ENCODE measurements at places on chromosomes 3 and 15.

GRCh38 chr3:28286595-28286994 lies 45.2 kb downstream of the CMC1 start:
- DNase-seq: no peak

DNA sequence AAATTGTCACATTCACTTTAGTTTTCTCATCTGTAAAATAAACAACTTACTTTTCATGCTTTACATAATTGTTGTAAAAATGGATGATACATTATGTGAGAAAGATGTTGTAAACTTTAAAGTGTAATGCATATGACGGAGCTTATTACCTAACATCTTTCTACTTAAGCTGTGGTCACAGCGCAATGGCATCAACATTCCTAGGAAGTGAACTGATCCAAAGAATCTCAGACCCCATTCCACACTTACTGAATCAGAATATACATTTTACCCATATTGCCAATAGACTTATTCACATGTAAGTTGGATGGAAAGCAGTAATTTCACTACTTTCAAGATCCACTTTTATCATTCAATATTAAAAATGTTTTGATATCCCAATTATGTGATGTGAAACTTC lies 497.5 kb downstream of the FGF12 start:
- peak; percentile 20 for DNase-seq

GRCh38 chr3:32780735-32781210 lies 37.0 kb upstream of the TRIM71 start:
- DNase-seq: no peak

DNA sequence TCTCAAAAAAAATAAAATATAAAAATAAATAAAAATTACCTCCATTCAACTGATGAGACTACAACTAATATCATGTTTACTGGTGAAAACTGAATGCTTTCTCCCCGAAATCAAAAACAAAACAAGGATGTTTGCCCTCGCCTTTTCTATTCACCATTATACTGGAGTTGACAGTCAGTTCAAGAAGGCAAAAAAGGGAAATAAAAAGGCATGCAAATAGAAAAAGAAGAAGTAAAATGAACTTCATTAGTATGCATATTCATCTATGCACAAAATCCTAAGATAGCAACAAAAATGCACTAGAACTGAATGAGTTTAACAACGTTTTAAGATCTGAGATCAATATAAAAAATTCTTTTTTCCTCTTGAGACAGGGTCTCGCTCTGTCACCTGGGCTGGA lies 72.7 kb upstream of the FAM174B start:
- DNase-seq: no peak

- DNase-seq: no peak
Observed at GRCh38 chr3:37862219-37862902, 681 bp downstream of the CTDSPL start.

GRCh38 chr15:29403772-29404171 lies 134.2 kb upstream of the NSMCE3 start:
- no peak for DNase-seq

DNA sequence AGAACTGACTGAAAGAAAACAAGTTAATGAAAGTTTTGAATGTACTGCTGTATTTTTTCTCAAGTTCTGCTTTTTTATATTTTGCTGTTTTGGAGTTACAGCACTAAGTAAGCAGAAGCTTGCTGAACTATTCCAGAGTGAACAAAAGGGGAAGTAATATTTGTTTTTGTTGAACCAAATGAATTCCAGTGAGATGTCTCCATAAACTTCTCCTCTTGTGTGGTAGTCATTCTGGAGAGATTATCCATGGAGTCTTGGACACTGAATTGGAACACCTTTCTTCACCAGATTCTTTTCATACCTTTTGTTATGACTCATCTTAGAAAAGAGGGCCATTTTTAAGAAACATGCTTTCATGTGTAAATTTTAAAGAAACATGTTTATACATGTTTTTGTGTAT lies 8.8 kb downstream of the ANKUB1 start:
- peak; percentile 62 for DNase-seq

DNA sequence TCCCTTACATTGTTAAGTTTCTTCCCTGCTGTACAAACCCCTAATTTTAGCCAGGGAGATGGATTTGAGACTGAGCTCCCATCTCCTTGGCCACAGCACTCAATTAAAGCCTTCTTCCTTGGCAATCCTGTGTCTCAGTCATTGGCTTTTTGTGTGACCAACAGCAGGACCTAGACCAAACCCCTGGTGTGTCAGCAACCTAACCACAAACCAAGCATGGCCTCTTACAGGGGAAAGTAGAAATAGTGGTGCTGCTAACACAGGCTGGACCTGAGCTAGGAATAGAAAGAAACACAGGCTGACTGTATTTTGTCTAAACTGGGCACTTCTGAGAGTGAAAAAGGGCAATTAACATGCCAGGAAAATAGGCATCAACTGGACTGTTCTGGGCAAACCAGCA lies 37.9 kb downstream of the PPCDC start:
- DNase-seq: no peak

GRCh38 chr15:69876064-69876940 lies 221.4 kb downstream of the TLE3 start:
- DNase-seq: no peak

- no peak for DNase-seq
Observed at GRCh38 chr3:31765871-31766270, 215.2 kb downstream of the OSBPL10 start.

GRCh38 chr3:97439373-97439772 lies 325.2 kb upstream of the ARL6 start:
- no peak for DNase-seq

DNA sequence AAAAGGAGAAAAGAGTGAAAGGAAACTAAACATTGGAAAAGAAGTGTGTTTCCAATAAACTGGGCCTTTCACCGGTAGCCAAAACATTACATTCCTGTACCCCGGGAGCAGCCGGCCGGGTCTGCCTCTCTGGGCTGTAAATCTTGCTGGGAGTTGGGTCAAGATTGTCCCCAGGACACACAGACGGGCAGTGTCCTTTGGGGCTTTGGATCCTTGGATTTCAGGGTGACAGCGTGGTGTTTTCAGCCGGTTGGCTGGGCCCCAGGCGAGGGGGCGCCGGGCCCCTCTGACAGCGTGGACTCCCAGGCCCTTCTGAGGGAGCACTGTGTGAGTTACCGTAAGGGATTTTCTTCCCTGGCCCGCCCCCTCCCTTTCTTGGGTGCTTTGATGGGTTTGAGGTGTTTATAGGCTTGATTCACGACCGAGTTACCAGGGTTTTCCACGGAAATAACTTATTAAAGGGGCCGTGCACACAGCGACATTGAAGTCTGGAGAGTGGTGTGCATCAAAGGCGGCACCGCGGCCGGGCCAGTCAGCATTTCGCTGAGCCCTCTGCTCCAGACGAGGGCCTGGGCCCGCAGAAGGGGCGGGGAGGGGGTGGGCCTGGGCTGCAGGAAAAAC lies 27.4 kb downstream of the SMAD6 start:
- no peak for DNase-seq

- no peak for DNase-seq
Observed at GRCh38 chr15:65805019-65805745, 13.1 kb upstream of the DENND4A start.

GRCh38 chr3:157111518-157111917 lies 48.4 kb downstream of the CCNL1 start:
- no peak for DNase-seq

DNA sequence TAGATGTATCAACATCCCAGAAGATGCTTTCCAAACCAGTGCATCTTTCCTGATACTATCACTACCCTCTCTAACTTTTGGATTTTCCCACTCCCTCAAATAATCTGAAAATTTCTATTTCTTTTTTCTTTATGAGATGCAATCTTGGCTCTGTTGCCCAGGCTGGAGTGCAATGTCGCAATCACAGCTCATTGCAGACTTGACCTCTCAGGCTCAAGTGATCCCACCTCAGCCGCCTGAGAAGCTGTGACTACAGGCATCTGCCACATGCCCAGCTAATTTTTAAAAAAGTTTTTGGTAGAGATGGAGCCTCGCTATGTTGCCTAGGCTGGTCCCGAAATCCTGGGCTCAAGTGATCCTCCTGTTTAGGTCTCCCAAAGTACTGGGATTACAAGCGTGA lies 239.7 kb downstream of the SUCLG2 start:
- no peak for DNase-seq

DNA sequence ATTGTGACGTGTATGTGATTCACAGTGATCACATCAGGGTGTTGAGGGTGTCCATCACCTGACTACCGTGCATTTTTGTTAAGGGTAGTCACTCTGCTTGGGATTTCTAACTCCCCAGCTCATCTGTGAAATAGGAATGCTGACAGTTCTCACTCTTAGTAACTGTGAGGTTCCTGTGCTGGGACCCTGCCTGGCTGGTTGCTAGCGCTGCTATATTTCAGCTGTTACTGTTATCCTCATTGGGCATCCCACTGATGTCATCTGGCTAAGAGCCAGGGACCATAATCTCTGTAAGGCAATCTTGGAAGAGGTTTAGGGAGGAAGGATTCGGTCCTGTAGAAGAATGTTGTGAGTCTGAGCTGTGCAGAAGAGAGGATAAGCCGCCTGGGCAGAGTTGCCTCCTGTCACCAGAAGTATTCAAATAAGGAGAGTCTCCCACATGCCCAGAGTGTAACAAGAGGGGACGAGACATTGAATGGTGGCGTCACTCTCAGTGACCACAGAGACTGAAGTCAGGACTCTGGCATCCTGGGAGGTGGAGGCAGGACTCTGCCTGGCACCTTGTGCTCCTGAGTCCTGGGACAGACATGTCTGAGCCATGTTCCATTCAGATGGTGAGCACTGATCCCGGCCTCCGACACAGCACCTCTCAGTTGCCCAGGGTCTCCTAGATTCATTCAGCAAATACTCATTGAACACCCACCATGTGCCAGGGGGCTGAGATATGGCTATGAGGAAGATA lies 52.2 kb downstream of the FBLN2 start:
- DNase-seq: peak; percentile 33

DNA sequence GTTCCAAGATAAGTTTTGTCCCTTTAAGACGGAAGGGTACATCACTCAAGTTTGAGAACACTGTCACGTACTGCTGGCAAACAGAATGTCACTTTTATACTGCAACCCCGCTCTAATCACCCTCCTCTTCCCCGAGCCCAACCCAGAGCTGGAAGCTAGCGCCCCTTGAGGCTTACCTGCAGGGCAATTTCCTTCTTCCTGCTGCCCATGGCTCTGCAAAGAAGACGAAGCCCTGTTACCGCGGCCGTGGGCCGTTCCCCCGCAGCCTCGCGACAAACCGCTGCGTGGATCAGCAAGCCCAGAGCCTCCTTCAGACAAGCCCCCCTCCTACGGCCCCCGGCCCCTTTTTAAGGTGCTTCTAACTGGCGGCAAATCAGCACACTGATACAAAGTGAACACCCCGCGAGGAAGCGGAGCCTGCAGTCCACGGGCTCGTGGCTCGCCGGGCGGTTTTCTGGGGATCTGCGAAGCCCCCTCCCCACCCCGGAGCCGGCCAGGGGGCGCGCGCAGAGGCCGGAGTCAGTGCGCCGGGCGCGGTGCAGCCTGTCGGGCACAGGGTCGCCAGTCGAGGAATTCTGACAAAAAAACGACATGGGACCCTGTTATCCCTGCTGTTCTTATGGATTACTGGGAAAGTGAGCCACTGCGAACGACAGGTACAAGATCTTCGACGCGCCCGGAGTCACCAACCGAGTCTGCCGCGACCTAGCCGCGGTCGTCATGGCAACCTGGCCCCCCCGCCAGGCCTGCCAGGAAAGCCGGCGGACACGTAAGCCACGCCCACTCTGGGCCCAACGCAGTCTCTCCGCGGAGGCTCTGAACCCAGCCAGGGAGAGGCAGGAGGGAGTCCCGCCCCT lies at the start of gene NME9:
Gene NME9, minus strand, starts transcription at position 725 of the 857 bp plus-strand sequence. Its CDS starts 516 bp downstream, at position 209.
- DNase-seq: peak; percentile 26

GRCh38 chr3:111159391-111159790 lies 87.8 kb downstream of the NECTIN3 start:
- DNase-seq: no peak

DNA sequence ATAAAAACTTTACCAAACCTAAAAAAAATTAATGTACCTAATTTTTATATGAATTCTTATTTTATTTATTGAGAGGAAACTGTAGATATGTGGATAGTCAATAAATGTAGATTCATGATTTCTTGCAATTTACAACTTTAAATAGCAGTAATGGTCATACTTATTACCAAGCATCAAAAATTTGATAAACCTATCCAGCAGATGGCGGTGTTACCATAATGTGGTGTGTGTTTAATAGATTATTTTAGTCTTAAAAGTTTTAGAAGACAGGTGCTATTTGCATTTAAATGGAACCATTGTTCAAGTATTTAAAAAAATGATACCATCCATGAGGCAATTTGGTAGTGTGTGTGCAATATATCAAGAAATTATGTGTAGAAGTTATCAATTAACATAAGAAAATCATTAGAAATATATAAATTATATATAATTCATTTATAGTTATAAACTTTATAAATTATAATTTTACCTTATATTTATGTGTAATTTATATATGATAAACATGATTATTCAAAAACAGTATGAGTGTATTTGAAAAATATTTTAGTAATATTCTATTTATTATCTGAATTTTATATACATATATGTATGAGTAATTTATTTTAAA lies 176.0 kb upstream of the BCHE start:
- peak; percentile 11 for DNase-seq

DNA sequence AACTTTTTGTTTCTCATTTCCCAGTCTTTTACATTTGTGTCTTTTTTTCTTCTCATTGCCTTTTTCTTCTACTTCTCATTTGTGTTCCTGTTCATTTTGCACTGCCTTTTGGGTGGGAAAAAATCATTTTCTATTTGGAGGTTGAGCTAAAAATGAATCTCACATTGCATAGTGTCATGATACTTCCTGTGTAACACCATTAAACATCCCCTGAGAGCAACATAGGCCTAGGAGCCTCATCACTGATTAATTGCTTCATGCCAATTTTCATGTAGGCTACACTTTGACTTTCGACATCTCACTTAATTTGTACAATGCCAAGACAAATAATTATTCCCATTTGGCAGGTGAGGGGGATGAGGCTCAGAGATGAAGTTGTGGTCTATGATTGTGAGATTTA lies 279.2 kb downstream of the EDEM1 start:
- DNase-seq: no peak

GRCh38 chr3:128447561-128448013 lies 19.1 kb downstream of the DNAJB8 start:
- DNase-seq: no peak

GRCh38 chr3:124764746-124765145 lies 34.5 kb downstream of the UMPS start:
- no peak for DNase-seq

DNA sequence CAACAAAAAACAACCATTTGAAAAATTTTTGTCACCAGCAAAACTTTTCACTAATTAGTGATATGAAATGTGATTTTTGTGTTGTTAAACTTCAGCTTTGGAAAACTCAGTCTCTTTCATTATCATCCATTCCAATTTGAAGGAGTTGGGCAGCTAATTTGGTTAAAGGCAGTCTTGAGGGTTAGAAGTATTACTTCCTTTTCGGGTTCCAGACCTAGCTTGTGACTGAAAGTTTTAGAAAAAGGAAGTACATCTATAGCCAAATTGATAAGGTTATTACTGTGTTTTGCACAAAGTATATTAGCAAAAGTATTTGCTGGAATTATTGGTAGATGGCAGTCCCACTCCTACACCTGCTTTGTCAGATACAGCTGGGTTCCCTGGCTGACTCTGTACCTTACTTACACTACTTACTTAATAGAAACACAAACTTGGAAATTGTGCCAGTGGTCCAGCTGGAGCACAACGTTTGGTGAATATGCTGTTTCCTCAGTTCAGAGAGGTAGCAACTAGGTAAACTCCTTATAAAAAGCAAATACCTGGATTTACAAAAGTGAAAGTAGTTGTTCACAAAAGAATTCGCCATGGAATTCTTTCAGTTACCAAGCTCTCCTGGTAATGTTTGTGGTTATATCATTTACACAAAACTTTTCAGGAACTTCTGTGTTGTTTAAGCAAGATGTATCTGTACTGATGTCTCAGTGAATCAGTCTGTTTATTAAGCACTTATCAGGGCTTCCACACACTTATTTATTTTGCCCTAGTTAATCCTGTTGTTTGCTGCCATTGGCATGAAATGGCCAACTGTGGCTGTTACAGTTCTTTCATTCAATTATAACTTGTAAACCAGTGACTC lies 31.6 kb downstream of the TIPARP start:
- DNase-seq: no peak

Measured in fibroblast of skin of left biceps (primary cell).